ENCODE measurements at places on chromosomes 7 and 10.

- H3K27me3 ChIP-seq: no peaks in the 10 kb centered on the region
- H3K36me3 ChIP-seq: no peaks in the 10 kb centered on the region
- no peak for DNase-seq
- H3K4me1 ChIP-seq: peaks cover 45% of the 10 kb centered on the region
- H3K4me3 ChIP-seq: no peak overlapping the region
Observed at GRCh38 chr7:157278791-157279724, 57.7 kb upstream of the DNAJB6 start.

DNA sequence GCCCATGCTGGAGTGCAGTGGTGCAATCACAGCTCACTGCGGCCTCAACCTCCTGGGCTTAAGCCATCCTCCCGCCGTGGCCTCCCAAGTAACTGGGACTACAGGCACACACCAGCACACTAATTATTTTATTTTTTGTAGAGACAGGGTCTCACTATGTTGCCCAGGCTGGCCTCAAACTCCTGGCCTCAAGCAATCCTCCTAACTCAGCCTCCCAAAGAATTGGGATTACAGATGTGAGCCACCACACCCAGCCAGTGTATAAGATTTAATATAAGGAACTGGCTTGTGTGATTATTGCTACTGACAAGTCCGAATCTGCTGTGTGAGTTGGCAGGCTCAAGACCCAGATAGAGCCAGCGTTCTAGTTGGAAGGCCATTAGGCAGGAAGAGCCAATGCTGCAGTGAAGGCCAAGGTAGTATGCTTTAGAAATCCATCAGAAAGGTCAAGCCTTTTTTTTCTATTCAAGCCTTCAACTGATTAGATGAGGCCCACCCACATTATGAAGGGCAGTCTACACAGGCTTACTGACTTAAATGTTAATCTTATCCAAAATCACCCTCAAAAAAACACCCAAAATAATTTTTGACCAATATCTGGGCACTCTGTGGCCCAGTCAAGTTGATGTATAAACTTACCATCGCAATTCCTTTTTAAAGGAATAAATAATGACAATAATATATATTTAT lies 19.4 kb downstream of the TRIM4 start:
- peaks cover 8% of the 10 kb centered on the region for H3K4me1 ChIP-seq
- H3K27ac ChIP-seq: no peak overlapping the region
- no peak overlapping the region for H3K4me3 ChIP-seq
- H3K36me3 ChIP-seq: peaks cover 48% of the 10 kb centered on the region
- no peaks in the 10 kb centered on the region for H3K27me3 ChIP-seq
- DNase-seq: no peak

DNA sequence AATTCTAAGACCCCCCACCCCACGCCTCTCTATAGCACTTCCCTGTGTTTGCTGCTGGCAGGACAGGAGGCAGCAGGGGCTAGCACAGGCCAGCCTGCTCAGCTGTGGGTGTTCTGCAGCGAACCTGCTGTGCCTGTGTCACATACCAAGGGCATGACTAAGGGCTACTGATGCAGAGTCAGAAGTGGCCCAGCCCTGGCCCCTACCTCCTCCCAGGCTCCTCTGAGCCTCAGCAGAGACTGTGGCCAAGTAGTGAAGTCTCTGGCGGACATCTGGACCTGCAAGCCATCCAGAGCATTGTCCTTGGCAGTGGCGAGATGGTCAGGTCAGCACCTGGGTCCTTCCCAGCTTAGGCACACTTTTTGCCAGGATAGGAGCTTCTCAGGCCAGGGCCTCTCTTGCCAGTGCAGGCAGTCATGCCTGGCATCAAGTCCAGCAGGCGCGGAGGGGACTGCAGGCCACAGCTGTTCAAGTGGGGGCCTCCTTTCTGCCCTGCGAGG lies 116.3 kb upstream of the RET start:
- H3K36me3 ChIP-seq: no peaks in the 10 kb centered on the region
- H3K27me3 ChIP-seq: no peaks in the 10 kb centered on the region
- no peak overlapping the region for H3K4me3 ChIP-seq
- H3K27ac ChIP-seq: no peak overlapping the region
- DNase-seq: no peak

DNA sequence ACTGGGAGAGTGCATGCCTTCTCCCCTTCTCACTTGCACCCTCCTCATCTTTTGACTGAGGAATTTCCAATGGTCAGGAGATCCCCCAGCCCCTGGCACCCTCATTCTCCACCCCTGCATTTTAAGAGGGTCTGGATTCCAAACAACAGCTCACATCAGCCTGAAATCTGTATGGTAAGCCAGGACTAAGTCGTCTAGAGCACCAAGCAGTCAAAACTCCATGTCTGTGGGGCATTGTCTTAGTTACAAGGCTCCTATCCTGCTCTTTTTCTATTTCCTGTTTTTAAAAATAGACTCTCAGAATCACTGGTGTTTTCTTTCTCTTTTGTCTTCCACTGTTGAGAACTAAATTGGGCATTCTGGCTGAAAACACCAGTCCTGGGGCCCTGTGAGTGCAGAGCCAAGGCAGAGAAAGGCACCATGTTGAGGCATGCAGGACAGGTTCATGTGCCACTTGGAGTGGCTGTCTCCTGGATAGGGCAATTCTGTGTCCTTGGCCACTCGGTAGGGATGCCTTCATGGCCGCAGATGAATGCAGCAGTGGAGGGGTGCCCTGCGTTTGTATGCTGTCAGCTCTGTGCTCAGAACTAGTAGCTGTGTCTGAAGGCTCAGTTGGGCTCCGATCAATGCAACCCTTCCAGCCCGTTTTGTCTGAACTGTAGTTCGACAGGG lies 216.6 kb upstream of the YAE1 start:
- H3K4me1 ChIP-seq: no peaks in the 10 kb centered on the region
- H3K27me3 ChIP-seq: no peaks in the 10 kb centered on the region

DNA sequence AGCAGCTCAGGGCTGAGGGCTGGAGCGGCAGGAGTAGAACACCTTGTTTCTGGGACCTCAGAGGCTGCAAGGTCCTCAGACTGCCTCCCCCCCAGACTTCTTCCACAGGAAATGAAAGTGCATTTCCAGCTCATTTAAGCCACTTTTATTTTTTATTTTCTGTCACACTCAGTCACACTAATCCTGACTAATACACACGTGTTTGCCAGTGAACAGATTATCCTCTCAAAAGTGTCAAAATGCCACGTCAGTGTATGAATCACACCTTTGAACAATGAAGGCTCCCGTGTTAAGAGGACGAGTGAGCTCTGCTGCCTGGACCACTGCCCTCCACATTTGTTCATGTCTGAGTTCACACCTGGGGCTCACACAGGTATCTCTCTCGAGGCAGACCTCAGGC lies 488.5 kb downstream of the DNAJB6 start:
- peaks cover 10% of the 10 kb centered on the region for H3K27me3 ChIP-seq
- H3K4me1 ChIP-seq: peaks cover 36% of the 10 kb centered on the region
- H3K36me3 ChIP-seq: no peaks in the 10 kb centered on the region
- no peak for DNase-seq
- no peak overlapping the region for H3K4me3 ChIP-seq

- no peak overlapping the region for H3K4me3 ChIP-seq
- DNase-seq: no peak
Observed at GRCh38 chr7:55148571-55148970, 129.8 kb downstream of the EGFR start.

DNA sequence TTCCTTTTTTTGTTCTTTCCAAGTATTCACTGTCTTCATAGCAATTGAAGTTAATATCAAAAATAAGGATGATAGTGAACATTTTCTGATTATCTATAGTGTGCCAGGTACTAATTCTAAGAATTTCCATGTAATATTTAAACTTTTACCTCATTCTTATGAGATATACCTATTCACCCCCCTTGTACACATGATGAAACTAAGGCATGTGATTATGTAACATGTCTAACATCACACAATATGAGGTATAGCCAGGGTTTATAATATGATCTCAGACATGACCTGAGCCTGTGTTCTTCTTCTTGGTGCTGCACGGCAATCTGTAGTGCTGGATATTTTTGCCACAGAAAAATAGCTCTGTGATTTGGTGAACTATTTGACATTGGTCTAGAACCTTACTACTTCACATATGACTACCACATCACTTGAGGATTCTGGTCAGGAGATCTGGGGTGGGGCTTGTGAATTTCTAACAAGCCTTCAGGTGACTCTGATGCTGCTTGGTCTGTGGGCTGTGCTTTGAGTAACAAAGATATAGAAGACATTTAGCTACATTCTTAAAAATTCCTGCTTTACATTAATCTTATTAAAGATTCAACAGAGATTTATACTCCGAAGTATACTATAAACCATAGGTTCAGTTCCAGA lies 79.1 kb downstream of the TRIM24 start:
- H3K27me3 ChIP-seq: no peaks in the 10 kb centered on the region
- no peak overlapping the region for H3K27ac ChIP-seq
- H3K36me3 ChIP-seq: peaks cover 13% of the 10 kb centered on the region
- DNase-seq: no peak

- no peak for DNase-seq
- H3K4me1 ChIP-seq: no peaks in the 10 kb centered on the region
- H3K27me3 ChIP-seq: no peaks in the 10 kb centered on the region
- no peaks in the 10 kb centered on the region for H3K36me3 ChIP-seq
Observed at GRCh38 chr10:117425974-117426566, 50.8 kb upstream of the PDZD8 start.

DNA sequence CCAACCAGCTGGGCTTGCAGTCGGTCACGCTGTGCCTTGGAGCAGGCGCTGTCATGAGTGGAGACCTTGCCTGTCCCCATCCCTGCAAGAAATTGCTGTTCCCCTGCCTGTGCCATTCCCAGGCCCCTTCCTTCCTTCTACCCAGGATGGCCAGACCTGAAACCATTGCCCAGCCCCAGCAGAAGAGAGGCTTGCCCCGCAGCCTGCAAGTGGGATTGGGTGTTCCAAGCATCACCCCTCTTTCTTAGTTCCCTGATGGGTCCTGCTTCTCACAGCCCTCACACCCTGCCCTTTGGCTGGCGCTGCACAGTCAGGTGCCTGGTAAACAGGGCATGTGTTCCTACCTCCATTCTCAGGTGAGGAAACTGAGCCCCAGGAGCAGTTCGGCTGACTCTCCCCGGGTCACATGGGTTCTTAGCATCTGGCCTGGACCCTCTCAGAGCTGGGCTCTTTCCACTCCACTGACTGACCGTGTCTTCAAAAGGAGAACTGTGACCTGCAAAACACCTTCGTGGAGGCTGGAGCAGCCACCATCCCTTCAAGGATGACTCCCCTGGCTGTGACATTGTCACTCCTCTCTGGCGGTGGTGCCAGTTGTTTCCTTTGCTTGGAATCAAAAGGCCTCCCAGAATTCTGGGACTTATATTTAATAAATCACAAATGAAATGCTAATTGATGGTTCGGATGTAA lies 41.9 kb upstream of the PDCD4 start:
- no peak for DNase-seq
- peaks cover 4% of the 10 kb centered on the region for H3K27me3 ChIP-seq
- H3K4me1 ChIP-seq: peaks cover 21% of the 10 kb centered on the region
- no peak overlapping the region for H3K4me3 ChIP-seq
- no peaks in the 10 kb centered on the region for H3K36me3 ChIP-seq

- no peaks in the 10 kb centered on the region for H3K27me3 ChIP-seq
- H3K27ac ChIP-seq: no peak overlapping the region
- H3K4me3 ChIP-seq: no peak overlapping the region
- peaks cover 61% of the 10 kb centered on the region for H3K36me3 ChIP-seq
- no peak for DNase-seq
- H3K4me1 ChIP-seq: peaks cover 8% of the 10 kb centered on the region
Observed at GRCh38 chr7:134449680-134450079, 9.2 kb downstream of the AKR1B1 start.

GRCh38 chr10:95504246-95504691 lies 56.9 kb downstream of the SORBS1 start:
- no peaks in the 10 kb centered on the region for H3K36me3 ChIP-seq
- no peak overlapping the region for H3K27ac ChIP-seq
- H3K27me3 ChIP-seq: no peaks in the 10 kb centered on the region
- no peak overlapping the region for H3K4me3 ChIP-seq

Data from T-cell (primary cell).